Fibroblast of lung (primary cell): ENCODE measurements at places on chromosomes 16 and 17. TPM values are rescaled to one million over a fixed set of nuclear protein-coding genes. Genes with fewer than 3 reads are reported as not detected.

TPSD1 gene
- not detected in 2 replicates for total RNA-seq

- peak; percentile 72 for DNase-seq
Observed at GRCh38 chr17:74282587-74283370, 8.7 kb downstream of the DNAI2 start.

GRCh38 chr17:40178660-40179059 is 1.4 kb downstream of the RAPGEFL1 start:
- no peak for DNase-seq

DNA sequence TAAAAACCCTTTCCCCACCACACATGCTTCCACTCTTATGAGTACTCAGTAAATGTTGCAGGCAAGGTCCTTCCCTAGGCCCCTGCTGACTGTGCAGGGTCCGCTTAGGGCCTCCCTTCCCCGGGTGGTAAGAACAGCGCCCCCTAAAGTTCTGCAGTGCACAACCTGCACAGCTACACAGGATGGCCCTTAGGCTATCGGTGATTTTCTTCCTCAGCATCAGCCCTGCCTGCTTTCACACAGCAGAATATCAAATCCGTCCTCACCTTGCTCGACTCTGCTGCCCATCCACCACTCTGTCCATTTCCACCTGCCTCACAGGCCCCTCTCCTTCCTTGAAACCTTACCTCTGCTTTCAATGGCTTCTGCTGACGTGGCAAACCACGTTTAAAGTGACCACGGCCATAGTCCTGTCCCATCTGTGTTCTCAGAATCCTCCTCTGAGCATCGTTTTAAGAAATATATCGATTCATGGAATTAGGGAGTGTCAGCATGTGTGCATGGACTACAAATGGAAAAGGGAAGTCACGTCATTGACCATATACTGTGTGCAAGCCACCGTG is 51.4 kb upstream of the TMEM132E start:
- DNase-seq: no peak

DNA sequence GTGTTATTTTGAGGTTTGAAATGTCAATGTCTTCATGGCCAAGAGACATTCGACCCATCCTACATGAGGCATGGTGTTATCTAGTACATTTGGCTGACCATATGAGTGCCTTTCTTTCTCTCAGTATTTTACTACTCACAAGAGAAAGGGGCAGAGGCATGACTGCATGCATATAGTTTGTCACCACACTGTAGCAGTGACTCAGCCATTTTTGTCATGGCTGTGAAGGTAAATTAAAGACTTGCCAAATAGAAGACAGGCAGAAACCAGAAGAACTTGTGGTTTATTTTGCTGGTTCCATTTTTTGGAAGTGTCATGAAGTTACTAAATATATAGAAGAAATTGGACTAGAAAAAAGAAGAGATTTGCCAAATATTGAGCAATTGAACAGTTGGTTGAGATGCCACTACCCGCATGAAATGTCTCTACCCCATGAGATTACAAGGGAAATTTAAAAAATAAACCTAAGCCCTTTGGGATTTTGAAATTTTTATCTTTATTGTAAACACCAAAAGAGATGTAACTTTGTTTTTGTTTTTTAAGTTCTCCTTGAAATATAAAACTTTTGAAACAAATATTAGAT is 170.3 kb downstream of the CHD9 start:
- no peak for DNase-seq

GRCh38 chr16:81224824-81225223 is 13.7 kb upstream of the BCO1 start:
- DNase-seq: no peak
